ENCODE measurements at places on chromosomes 16 and 17.

DNA sequence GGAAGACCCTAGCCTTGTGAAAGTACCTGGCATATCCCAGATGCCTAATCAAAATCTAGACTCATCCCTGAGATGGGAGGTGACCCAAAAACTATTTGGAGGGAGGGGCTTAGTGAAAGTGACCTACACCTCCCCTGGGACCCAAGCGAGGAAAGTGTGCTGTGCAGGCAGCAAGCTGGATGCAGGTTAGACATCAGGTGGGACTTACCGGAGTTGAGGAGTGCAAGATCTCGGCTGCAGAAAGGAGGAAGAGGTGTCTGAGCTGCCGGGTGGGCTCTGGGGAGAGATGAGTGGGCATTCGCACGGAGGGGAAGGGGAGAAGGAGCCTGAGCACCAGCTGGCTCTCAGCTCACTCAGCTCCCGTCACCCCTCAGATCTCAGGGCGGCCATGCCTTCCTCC is 10.3 kb upstream of the SBK1 start:
- DNase-seq: no peak

DNA sequence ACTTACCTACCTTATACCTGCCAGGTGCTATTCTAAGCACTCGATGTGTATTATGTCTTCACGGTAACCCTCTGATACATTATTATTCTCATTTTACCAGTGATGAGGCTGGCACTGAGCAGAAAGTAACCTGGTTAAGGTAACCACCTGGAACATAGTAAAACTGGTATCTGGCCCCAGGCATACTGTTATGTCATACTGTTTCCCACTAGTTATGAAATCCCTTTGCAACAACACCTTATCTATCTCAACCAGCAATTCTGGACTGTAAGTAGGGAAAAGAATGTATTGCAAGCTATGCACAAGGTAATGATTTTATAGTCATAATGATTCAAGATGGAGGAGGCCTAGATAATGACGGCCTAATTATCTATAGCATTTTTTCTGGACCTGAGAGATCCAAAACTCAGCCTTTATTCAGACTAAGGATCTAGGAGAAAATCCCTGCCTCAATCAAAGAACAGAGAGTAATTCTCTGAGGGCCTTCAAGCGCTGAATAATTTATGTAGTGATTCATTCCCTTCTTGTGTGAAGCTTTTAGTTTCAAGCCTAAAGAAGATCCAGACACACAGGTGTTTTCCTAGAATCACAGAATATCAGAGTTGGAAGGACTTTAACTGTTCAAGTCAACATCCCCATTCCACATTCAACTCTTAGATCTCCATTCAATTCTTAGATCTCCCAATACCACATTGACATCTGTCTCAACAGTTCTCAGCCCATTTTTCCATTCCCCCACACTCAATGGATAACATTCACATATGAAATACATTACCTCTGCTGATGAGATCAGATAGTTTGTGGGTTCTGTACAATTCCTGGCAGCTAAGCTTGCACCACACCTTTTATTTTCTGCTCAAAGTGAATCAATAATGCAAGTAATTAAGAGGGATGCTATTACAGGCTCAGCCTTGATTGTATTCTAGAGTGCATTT is 14.9 kb upstream of the MMD start:
- DNase-seq: no peak

- no peak for DNase-seq
Observed at GRCh38 chr17:63578769-63579111, 22.0 kb upstream of the TACO1 start.

GRCh38 chr16:69787883-69788282 is 25.8 kb downstream of the WWP2 start:
- no peak for DNase-seq
